GM12892 (cell line): ENCODE measurements at places on chromosomes 1 and 21.

- no peak for DNase-seq
Measured at GRCh38 chr21:14452031-14452726, 69.2 kb upstream of the HSPA13 start.

GRCh38 chr1:200783926-200784325 is 45.2 kb downstream of the CAMSAP2 start:
- no peak for DNase-seq

GRCh38 chr1:40394491-40395172 is 21.1 kb downstream of the SMAP2 start:
- no peak for DNase-seq

GRCh38 chr1:100184536-100184935 is 6.5 kb upstream of the LRRC39 start:
- DNase-seq = no peak

GRCh38 chr1:243294723-243295121 is 38.9 kb downstream of the SDCCAG8 start:
- no peak for DNase-seq

DNA sequence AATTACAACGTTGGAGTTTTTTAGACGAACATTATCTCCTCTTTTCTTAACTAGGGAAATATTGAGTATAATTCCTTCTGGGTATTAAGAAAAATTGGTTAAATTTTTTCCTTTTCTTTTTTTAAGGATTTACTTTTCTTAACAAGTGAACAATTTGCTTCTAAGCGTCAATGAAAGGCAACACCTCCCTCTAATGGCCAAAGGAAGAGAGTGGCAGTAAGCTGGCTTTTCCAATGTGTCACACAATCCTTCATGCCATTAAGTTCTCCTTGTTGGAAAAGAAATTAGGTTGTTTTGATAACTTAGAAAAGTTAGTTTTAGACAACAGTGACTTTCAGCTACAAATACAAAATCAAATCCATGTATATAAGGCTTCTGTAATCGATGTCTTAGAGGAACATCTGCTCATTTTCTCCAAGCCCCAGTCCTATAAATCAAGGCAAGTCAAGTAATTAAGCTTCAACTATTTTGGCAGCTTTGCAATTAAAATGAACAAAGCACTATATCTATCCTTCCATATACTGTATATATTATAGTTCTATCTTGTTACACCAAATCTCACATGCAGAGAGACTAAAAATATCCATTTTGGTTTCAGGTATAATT is 62.8 kb downstream of the EDEM3 start:
- DNase-seq = no peak

DNA sequence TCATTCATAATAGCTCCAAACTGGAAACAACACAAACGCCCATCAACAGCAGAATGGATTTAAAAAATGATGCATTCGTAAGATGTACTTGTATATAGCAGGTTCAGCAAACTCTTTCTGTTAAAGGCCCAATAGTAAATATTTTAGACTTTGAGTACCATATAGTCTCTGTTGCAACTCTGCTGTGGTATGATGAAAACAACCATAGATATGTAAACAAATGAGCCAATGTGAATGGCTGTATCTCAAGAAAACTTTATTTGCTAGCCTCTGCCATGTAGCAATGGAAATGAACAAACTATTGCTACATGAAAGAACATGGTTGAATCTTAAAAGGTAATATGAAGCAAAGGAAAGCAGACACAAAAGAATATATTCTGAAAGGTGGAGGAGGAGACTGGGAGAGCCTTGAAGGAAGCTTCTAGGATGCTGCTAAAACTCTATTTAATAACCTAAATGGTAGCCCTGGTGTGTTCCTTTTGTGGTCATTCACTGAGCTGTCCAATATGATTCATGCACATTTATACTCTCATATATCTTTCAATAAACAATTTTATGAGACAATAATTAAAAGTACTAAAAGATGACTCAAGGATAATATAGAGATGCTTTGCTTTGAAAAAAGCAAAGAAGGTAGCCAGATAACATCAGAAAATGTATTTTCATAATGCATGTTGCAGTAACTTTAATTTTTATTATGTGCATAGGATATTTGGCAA is 29.1 kb upstream of the FMO3 start:
- DNase-seq = no peak

DNA sequence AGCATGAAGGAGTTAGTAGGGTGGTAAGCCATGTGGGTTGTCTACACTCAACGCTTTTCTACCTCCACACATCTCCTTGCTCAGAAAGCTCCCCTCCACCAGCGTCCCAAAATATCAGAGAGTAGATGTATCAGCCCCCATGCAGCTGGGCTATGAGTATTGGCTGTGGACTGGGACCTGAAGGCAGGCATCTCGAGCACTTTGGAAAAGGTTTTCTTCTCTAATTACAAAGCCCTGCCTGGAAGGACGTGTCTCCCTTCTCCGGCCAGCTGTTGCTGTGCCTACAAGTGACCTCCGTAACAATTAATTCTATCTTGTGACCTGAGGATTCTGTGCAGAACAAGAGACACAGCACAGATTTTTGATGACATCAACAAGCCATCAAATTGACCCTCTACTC is 142.0 kb upstream of the RUNX1 start:
- DNase-seq = no peak

- no peak for DNase-seq
Measured at GRCh38 chr21:31186916-31187315, 148.6 kb upstream of the KRTAP19-8 start.

DNA sequence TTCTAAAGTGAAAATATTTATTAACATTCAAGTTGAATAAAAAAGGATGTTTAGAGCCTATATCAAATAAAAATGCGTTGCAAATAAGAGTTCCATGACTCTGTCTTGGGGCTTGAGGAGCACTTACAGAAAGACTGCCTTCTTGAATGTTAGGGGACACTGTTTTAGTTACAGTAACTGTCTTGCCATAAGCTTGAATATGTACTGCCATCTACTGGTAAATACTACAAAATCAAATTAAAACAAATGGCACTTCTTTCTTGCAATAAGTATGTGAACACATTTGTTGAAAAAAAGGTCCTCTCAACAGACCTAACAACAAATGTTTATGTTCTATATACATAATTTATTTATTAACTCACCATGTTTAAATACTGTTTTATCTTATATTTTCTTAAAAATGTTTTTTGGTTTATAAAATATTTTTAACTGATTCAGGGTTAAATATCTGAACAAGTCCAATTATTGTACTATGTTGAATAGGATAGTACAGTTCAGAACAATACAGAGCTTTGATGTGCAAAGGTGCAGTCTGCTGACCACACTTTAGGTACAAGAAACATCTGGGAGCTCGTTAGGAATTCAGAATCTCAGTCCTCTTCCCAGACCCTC is 199.5 kb downstream of the LRRIQ3 start:
- DNase-seq = no peak

DNA sequence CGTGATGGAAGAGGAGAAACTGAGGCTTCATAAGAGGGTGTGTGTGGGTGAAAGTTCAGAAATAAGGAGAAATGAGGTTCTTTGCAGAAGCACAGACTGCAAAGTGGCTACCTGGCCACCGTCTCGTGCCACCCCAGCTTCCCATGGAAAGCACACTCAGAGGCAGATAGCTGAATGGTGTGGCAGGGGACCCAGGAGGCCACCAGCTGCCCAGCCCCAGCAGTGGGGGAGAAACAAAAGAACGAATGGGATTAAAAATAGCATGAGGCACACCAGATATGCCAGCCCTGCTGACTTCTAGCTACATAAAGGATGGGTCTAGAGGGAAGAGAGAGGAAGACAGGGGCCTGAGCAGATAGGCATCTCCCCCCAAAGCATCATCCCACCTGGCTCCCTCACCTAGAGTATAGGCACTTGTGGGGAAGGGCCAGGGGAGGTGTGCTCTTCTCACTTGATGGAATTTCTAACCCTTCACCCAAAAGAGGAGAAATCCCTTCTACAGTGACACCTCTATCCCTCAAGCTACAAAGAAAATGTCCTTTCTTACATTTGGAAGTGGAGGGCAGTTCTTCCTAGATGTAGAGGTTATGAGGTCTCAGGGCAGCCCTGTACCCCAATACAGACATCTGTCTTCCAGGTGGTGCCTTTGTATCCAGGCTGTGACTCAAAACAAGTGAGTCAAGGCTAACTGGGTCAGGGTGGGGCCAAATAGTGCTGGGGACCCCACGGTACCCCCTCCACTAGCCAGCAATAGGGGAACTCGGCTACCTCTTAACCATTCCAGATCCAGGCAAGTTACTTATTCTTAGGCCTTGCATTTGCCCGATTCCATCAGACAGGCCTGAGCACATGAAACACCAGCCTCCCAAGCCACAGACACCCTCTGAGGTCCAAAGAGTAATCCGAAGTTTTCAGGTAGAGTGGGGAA is 3.5 kb downstream of the HDGF start:
- DNase-seq = no peak

DNA sequence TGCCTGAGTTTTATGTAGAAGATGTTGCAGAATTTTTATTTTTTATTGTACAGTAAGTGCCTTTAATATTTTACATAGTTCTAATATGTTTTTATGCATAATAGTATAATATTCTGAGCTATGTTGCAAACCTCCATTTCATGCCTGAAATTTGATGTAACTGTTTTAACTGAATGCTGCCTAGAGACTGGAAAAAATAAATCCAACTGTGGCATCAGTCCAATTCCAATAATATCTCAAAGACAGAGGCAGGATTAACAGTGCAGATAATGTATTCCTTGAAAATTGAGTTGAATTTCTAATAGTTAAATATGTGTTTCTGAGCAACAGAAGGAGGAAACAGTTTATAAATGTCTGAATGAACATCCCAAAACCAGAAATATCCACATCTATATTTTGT is 61.1 kb upstream of the KIF1B start:
- no peak for DNase-seq

DNA sequence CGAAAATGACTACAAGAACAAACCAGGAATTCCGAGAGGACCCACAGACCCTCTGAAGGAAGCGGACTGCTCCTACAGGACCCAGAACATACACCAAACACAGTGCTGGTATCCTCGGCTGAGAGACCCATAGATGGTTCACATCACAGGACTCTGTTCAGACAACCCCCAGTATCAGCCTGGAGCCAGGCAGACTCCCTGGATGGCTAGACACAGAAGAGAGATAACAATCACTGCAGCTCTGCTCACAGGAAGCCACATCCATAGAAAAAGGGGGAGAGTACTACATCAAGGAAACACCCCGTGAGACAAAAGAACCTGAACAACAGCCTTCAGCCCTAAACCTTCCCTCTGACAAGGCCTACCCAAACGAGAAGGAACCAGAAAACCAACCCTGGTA is 434.0 kb upstream of the NR5A2 start:
- DNase-seq = no peak

DNA sequence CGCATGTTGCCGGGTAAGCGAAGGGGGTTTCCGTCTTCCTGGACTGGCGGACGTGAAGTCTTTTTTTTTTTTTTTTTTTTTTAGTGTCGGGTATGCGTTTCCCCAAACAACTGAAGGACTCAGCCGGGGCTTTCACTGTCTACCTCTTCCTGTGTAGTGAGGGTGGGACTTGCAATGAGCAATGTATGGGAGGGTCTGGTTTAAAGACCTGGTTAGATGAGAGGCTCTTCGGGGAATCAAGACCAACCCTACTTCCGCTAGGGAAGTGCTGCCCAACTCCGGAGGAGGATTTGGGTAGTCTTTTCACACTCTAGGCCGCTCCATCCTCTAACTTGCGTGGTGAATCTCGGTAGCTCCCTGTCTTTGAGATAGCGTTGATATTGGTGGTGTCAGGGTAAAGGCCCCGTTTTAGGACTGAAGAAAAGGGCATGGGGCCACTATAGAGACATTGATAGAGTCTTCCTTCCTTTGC is 754 bp downstream of the PRRC2C start:
- peak; percentile 8 for DNase-seq

GRCh38 chr21:15241997-15242736 is 177.4 kb upstream of the NRIP1 start:
- DNase-seq = no peak

- no peak for DNase-seq
Measured at GRCh38 chr1:205782627-205783432, 7.5 kb upstream of the RAB29 start.

DNA sequence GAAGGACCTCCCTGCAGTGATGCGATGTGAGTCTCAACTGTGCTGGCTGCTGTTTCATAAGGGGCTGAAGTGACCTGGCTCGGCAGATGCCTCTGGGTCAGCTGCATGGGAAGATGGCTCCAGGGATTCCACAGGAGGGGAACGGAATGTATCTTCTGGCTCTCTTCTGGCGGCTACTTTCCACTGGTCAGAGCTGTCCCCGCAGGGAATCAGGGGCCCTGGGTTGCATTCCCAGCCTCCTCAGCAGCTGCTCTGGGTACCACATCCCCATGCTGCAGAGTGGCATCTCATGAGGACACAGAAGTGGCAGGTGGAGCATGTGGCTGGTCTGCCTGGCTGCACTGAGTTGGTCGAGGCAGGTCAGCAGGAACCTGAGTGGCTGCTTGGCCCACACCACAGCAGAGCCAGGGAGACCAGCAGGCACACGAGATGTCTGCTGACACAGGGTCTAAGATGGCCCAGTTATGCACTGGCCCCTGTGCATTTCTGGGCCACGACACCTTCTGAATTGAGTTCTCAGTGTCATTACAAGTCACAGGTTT is 42.8 kb downstream of the POFUT2 start:
- DNase-seq = no peak

- no peak for DNase-seq
Measured at GRCh38 chr1:94887603-94888171, 39.2 kb downstream of the CNN3 start.

DNA sequence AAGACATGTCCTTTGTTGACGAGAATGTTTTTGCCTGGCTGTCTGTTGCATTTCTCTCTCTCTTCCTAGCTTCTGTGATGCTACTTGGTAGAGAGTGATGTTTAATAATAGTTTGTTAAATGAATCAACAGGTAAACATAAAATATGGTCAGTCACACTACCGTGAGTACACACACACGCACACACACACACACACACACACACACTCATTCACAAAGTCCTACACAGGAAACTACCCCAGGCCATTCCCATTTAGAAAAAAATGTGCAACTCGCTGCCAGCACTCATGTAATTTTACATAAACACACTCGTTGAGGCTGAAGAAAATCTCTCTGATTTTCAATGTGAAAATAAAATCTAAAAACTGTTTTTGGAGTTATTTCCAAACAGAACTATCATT is 38.7 kb downstream of the RUNX1 start:
- no peak for DNase-seq

- DNase-seq = no peak
Measured at GRCh38 chr21:27306206-27306605, 339.3 kb upstream of the ADAMTS5 start.

DNA sequence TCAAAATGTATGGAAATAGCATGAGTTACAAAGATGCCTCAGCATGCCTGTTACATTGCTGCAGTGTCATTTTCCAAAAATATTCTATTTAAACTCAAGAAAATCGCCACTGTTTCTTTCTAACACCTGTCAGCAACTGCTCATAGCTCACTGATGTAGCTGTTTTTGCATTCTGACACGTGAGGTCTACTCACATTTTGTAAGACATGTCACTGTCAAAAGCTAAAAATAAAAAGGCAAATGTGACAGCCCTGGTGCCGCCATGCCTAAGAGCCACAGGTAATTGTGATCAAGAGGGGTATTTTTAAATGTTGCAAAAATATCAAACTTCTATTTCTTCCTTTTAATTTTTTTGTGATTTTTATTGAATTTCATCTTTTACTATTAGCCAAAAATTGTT is 556.2 kb upstream of the TMPRSS15 start:
- DNase-seq = no peak
